ENCODE measurements at places on chromosomes 4 and X. TPM values are rescaled to one million over a fixed set of nuclear protein-coding genes. Genes with fewer than 3 reads are reported as not detected.

PAK3 gene
- total RNA-seq = 4.0 TPM

TRO gene
- total RNA-seq = 184 TPM

SASH3 gene
- not detected for total RNA-seq

PPEF2 gene
- not detected for total RNA-seq

MAGEA10 gene
- total RNA-seq = not detected

PHOX2B gene
- total RNA-seq = not detected

SLC4A4 gene
- total RNA-seq = 5.0 TPM

PRDM5 gene
- total RNA-seq = 17.0 TPM

SHOX gene
- total RNA-seq = not detected

NAT8L gene
- 0.36 TPM for total RNA-seq

CNKSR2 gene
- 1.1 TPM for total RNA-seq

PIGA gene
- 12.8 TPM for total RNA-seq

DNA sequence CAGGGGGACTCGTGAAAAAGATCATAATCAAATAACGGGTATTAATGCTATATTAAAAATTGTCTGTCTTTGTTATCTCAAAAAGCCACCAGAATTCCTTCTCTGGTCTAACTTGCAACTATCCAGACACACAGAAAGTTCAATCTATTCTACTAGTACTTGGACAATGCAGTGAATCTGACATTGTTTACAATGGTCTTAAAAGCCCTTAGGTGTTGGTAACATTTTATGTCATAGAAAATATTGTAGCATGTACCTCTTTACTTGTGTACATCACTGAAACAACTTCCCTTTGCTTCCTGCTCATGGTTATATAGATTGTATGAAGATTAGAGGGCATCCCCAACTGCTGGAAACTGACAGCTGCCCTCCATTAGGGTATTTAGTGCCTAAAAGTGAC, 71.1 kb upstream of the PPP3CA start:
- DNase-seq = no peak

- DNase-seq = peak; percentile 3
Measured at GRCh38 chrX:37509349-37509748, 62.1 kb upstream of the LANCL3 start.

DNA sequence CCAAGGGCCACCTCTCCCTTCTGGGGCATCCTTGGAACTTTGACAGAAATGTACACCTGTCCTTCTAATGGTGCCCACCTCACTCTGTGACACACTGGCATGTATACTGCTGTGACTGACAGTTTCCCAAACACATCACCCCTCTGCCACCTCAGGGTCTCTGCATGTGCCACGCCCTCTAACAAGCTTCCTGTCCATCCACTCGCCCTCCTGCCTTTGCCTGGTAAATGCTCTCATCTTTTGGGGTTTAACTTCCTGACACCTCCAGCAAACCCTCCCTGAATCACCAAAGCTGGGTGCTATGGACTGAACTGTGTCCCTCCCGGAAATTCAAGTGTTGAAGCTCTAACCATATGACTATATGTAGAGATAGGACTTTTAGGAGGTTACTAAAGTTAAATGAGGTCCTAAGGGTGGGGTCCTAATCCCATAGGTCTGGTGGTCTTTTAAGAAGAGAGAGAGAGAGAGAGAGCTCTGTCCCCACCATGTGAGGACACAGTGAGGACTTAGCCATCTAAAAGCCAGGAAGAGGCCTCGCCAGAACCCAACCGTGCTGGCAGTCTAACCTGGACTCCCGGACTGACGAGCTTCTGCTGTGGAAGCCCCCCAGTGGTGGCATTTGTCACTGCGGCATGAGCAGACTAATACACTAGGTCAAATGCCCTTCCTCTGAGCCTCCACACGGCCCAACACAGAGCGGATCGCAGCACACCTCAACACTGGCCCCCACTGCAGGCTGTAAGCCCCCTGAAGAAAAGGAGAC, 95.6 kb downstream of the AFAP1 start:
- peak; percentile 82 for DNase-seq

GRCh38 chr4:145709843-145710242, 29.9 kb downstream of the C4orf51 start:
- no peak for DNase-seq

DNA sequence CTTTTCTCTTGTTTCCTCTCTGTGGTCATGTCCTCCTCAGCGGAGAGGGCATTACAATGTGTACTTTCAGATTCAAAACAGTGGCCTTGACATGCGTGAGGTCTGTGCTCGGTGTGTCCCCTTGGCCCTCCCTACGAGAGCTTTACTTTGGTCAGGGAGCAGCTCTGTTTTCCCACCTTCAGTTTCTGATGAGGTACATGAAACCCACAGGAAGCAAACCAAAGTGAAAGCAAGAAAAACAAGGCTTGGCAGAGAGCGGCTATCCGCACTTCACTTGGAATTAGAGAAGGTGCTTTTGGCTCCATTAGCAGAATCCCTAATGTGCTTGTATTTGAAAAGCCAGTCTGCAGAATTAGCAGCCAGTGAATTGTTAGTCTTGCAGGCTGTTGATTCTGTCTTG, 19.5 kb upstream of the BOD1L1 start:
- no peak for DNase-seq

- no peak for DNase-seq
Measured at GRCh38 chr4:38464328-38464727, 199.7 kb upstream of the KLF3 start.

- no peak for DNase-seq
Measured at GRCh38 chr4:3656416-3657356, 109.5 kb upstream of the ADRA2C start.

GRCh38 chrX:132671229-132671641, 182.4 kb upstream of the MBNL3 start:
- no peak for DNase-seq

- DNase-seq = no peak
Measured at GRCh38 chr4:68404153-68404552, 43.1 kb upstream of the TMPRSS11E start.

All from endothelial cell (in vitro differentiated cells).